Activated CD8-positive, alpha-beta memory T cell treated with anti-CD3 and anti-CD28 coated beads for 48 hours (primary cell): ENCODE measurements at places on chromosomes 1 and 21.

GRCh38 chr1:106975944-106976343 is 80.5 kb upstream of the PRMT6 start:
- DNase-seq = no peak

DNA sequence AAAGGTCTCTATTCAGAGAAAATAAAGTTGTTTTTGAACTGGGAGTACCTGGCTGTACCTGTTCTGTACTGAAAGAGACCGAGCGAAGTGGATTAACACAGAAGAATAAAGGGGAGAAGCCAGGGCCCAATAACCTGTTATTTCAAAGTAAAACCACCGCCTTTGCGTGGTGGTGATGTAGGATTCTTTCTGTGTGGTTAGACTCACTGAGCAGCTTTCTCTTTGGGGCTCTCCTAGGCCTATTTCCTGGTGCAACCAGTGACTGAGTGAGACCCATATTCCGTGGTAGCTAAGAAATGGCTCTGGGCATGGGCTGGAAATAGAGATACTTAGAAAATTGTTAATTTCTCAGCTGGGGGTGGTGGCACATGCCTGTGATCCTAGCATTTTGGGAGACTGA is 99.9 kb downstream of the XCL2 start:
- DNase-seq = no peak

DNA sequence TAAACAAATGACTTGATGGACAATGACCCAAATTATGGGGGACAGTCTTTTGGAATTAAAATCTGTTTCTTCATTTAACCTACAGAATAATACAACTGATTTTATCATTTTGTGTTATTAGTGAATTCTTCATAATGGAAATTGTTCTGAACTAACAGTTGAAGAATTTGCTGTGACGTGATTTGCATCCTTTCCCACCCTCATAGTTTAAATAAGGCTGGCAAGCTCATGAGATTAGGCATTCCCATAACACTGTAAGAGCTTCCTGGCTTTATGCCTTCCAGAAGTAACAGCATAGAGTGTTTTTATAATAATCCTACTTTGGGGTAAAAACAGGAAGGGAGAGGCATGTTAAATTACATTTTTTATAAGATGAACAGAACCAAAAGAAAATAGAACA is 95.7 kb downstream of the ATP6V1G3 start:
- DNase-seq = no peak

DNA sequence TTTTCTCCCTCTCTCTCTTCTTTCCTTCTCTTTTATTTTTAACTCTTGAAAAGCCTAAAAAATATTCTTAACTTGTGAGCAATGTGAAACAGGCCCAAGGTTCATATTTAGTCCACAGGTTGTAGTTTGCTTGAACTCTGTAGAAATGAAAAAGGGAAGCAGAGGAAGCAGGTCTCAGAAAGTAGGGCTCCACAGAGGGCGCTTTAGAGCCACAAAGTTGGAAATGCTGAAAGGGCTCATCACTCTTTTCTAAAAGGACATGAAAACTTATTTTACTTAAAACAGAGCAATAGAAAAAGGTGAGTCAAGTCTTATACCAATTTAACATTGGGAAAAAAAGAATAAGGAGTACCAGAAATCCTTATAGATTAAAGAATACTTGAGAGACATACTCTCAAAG is 247.0 kb downstream of the USP25 start:
- DNase-seq = no peak

GRCh38 chr1:3029991-3030662 is 8.9 kb downstream of the ACTRT2 start:
- no peak for DNase-seq

DNA sequence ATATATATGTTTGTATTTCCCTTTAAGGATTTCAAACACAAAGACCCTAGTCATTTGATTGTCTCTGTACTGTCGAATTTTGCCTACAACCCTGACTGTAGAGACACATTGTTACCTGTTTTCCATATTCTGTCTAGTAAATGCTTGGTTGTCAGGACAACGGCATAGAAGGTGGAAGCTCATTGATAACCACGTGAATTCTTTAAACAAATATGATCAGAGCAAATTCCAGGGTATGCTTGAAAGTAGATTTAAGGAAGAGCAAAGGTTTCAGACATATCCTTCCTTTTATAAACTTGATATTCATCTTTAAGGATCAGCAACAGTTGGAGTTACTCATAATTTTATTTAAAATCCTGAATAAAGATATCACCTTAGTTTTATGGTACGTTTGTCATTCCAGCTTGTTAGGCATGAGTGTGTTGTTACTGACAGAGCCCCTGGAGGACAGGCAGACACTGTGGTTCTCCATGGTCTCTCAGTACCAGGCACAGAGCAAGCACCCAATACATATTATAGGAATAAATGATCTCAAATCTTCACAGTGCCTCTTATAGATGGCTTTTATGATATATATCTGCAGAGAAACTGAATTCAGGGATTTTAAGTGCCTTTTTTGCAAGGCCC is 203.2 kb downstream of the FGGY start:
- DNase-seq = no peak

GRCh38 chr1:159612211-159612885 is 24.7 kb downstream of the APCS start:
- no peak for DNase-seq

GRCh38 chr1:235864931-235865525 is 1.7 kb downstream of the LYST start:
- DNase-seq = no peak

GRCh38 chr1:206502812-206503211 is 4.5 kb upstream of the RASSF5 start:
- DNase-seq = no peak

- no peak for DNase-seq
These were observed 13.8 kb downstream of the PSEN2 start for GRCh38 chr1:226884116-226884625.

GRCh38 chr21:25879203-25879602 is 144.4 kb downstream of the GABPA start:
- no peak for DNase-seq

- DNase-seq = no peak
These were observed 13.1 kb downstream of the TXNIP start for GRCh38 chr1:145983206-145983675.

DNA sequence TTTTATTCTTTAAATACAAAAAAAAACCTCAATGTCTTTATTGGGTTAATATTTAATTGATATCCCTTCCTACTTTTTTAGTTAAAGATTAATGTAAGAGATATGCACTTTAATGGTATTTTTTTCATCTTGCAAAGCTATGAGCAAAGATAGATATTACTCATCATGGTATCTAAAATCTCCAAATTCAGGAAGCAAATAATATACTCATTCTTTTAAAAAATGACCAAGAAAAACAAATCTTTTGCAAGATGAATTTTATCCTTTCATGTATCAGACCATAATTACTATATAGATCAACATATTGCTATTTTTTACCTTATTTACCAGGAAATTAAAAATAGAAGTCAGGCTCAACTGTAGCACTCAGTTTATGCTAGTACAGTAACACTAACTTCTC is 330.4 kb downstream of the KCNT2 start:
- DNase-seq = no peak

DNA sequence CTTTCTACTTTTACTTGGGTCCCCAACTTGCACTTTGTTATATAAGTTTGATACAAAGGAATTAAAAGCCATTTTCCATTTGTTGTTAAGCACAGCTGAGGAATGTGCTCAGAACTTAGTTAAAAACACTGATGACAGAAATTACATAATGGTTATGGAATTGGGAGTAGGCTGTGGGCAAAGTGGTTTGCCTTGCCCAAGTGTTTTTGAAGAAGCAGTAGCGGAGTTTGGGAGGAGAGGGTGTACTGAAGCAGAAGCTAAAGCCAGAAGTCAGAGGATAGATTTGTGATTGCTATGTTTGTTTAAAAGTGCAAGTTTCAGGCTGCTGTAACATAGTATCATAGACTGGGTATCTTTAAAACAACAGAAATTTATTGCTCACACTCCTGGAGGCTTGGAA is 391.8 kb downstream of the DUSP10 start:
- no peak for DNase-seq

- no peak for DNase-seq
These were observed 40.6 kb upstream of the TSPEAR start for GRCh38 chr21:44751799-44752636.

- no peak for DNase-seq
These were observed 78.2 kb downstream of the MACF1 start for GRCh38 chr1:39282537-39283216.

GRCh38 chr1:231800108-231800507 is 173.5 kb downstream of the DISC1 start:
- no peak for DNase-seq

- no peak for DNase-seq
These were observed 167.1 kb downstream of the LYPLAL1 start for GRCh38 chr1:219340796-219341195.

DNA sequence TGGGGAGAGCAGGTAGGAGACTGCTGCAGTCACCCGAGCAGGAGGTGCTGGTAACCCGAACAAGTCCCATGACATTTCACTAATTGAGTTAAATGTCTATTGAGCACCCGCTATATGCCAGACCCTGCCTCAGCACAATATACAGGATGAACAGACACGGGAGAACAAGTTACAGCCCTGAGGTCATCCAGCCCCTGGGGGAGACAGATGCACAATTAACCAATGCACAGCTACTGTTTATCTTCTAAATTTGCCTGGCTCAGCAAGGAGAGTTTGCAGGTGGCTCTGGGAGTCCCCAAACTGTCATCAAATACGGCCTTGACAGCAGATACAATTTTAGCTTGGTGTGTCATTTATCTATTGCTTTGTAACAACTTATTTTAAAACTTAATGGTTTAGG is 18.1 kb downstream of the CITED4 start:
- DNase-seq = no peak

- no peak for DNase-seq
These were observed 40.5 kb downstream of the BRINP2 start for GRCh38 chr1:177211231-177211630.

GRCh38 chr1:88029899-88030298 is 654.2 kb upstream of the PKN2 start:
- DNase-seq = no peak

GRCh38 chr21:43872531-43873197 is 7.6 kb downstream of the AGPAT3 start:
- no peak for DNase-seq

- no peak for DNase-seq
These were observed 594 bp downstream of the LUZP1 start for GRCh38 chr1:23168079-23168444.

DNA sequence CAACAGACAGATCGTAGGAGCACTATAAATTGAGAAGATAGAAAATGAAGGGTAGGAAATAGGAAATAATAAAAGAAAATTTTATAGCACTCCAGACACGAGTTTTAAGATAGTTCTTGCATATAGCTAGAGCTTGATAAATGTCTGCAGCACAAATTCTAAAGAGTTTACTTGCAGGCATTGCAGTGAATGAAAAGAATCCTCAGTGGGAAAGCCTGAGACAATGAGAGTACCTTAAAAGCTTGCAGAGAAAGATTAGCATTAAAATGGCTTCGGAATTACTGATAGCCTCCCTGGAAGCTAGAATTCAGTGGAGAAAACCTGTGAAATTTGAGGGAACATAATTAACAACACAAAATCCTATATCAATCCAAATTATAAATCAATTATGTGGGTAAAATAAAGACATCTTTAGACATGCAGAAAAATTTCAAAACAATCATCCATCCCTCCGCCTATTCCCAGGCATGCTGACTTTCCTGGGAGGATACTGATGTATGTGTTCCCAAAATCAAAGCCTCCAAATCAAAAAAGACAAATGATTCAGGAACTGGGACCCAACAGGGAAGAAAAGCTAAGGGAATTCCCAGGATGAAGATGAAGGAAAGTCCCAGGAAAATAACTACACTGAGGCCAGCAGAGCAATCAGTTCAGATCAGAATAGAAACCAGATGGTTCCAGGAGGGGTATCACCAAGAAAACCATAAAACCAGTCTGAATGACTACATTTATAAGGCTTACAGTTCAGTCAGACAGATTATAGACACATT is 305.9 kb upstream of the USP25 start:
- no peak for DNase-seq

DNA sequence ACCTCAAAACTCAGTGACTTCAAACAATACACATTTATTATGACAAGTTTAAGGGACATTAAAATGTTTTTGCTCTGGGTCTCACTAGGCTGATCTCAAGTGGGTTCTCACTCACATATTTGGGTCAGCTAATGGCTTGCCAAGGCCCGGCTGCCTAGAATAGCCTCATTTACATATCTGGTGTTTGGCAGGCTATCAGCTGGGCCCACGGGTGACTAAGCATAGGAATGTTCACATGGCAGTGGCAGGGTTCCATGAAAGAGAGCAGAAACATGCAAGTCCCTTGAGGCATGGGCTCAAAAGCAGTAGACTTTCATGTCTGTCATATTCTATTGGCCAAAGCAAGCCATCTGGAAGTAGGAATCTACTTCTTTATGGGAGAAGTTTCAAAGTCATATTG is 492.6 kb downstream of the KCNT2 start:
- DNase-seq = no peak

- no peak for DNase-seq
These were observed 1.7 kb downstream of the S100A1 start for GRCh38 chr1:153629971-153630370.

GRCh38 chr1:97999320-97999719 is 78.5 kb upstream of the DPYD start:
- no peak for DNase-seq

- no peak for DNase-seq
These were observed 45.3 kb upstream of the CACNA1E start for GRCh38 chr1:181438013-181438412.

- no peak for DNase-seq
These were observed 25.0 kb downstream of the CRYAA start for GRCh38 chr21:43193651-43194302.

GRCh38 chr1:188154761-188155160 is 1326.0 kb downstream of the PLA2G4A start:
- DNase-seq = no peak

GRCh38 chr1:151494741-151495281 is 16.4 kb upstream of the CGN start:
- no peak for DNase-seq

DNA sequence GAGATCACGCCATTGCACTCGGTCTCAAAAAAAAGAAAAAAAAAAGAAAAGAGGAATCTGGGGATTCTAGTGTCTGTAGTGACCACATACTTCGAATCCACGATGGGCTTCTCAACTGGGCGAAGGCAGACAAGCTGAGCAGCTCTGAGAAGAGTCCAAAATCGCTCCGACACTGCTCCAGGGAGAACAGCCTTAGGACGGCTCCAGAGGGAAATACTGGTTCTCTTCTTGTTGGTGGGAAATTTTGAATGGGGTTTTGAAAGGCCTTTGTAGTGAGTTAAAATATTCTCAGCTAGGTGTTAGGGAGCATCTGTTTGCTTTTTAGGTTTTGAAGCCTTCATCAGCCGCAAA is 18.3 kb upstream of the HJV start:
- no peak for DNase-seq

DNA sequence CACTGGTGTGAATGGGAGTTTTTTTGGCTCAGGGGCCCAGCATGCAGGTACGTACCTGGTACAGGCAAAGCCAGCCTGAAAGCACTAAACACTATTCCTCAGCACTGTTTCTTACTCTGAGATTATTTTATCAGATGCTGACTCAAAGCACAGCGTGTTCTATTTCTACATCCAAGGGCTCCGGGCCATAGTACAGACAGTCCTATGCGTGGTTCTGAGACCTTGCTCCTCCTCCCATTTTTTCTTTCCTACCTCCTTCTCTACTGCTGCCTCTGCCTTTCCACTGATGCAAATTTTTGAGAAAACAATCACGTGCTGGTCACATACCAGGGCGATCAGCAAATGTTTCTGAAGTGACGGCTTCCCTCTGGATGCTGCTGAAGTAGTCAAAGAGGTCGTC is 36.3 kb downstream of the PDPN start:
- no peak for DNase-seq

GRCh38 chr1:62989497-62989896 is 205.6 kb downstream of the ATG4C start:
- DNase-seq = no peak

- no peak for DNase-seq
These were observed 48.8 kb downstream of the LRRC40 start for GRCh38 chr1:70156529-70157120.
